ENCODE measurements at places on chromosomes 13 and 19.

DNA sequence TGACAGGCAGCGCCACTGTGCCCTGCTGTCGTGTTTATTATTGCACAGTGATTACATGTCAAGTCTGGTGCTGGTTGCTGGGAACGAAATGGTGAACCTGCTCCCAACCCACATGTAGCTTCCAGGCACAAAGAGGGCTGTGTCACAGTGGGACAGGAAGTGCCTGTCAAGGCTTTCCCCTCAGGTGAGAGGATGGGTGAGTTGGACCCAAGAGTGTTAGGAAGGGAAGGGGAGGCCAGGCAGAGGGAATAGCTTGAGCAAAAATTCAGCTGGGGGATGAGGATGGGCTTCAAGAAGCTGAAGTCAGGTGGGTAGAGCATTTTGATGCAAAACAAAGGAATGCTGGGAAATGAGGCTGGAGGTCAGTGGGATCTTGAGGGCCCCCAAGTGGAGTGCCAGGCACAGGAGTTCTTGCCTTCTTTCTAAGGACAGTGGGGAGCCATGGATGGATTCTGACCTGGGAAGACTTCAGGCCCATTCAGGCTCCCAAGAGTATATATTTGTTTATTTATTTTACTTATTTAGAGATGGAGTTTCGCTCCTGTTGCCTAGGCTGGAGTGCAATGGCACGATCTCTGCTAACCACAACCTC lies 8.5 kb upstream of the QTRT1 start:
- DNase-seq = no peak

DNA sequence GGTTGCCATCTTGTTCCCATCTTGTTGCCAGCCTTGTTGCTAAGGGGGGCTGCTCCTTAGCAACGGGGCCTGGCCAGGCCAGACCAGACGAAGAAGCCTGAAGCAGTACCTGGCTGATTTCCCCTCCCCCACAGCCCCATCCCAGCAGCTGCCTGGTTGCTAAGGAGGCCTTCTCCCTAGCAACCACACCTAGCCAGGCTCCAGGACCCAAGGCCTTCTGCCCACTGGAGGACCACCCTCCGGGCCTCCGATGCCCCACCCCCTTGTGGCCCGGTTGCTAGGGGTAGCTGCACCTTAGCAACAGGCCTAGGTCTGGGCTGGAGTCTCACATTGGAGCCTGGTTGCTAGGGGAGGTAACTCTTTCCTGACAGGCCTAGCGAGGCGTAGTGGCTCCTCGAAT lies 3.9 kb downstream of the PRRG2 start:
- DNase-seq = no peak

DNA sequence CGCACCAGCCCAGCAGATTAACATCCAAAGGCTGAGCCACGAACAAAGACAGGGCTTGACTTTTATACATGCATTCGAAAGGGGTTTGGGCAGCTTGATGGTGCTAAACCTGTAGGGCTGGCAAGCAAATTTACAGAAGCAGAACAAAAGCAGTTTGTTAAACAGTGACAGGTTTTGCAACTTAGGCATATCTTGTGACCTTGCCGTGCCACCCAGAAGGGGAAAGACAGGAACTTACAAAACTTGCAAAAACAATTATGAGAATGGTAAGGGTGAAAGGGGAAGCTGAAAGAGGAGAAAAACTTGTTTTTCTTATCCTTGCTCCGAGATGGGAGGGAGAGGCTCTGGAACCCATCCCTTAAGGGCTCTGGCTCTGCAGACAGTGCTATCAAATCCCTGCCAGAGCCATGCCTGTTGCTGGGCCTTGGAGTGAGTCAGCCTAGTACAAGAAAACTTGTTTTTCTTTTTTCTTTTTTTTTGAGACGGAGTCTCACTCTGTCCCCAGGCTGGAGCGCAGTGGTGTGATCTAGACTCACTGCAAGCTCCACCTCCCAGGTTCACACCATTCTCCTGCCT lies 1325.2 kb upstream of the PRR20A start:
- DNase-seq = no peak

DNA sequence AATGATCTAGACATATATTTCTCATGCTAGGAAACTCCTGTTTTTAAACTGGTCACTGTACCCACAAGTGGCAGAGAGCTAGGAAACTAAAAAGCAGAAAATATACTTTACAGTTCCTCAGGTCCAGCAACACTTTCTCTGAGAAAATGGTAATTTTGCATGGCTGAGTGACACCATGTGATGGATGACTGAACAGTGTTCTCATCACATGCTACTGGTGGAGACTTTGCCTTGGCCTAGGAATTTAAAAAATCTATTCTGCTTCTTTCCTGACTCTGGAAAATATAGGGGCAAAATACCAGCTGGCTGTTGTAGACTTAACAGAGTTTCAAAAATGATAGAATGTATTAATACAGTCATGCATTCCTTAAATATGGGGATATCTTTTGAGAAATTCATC lies 50.0 kb downstream of the LATS2 start:
- DNase-seq = no peak

DNA sequence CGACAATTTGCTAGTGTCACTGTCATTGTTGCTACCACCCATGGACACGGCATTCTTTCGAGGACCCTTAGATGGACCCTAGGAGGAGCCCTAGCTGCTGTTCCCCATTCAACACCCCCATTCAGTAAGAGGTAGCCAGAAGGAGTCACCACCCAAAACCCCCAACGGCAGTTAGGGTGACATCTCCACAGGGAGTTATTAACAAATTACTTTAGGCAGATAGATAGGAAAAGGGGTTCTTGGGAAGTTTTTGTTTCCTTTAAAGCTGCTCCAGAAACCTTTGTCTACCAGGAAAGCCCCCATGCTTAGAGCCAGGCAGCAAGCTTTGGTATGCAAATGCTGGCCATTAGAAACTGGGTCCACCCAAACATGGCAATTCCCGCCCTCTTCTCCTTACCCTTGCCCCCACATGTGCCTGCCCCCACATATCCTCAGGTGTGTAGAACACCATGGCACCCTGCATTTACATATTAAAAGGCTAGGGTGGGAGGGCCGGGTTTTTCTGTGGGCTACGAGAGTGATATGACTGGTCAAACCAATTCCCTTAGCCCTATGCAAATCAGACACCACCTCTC lies 190.9 kb downstream of the SLITRK6 start:
- DNase-seq = no peak

DNA sequence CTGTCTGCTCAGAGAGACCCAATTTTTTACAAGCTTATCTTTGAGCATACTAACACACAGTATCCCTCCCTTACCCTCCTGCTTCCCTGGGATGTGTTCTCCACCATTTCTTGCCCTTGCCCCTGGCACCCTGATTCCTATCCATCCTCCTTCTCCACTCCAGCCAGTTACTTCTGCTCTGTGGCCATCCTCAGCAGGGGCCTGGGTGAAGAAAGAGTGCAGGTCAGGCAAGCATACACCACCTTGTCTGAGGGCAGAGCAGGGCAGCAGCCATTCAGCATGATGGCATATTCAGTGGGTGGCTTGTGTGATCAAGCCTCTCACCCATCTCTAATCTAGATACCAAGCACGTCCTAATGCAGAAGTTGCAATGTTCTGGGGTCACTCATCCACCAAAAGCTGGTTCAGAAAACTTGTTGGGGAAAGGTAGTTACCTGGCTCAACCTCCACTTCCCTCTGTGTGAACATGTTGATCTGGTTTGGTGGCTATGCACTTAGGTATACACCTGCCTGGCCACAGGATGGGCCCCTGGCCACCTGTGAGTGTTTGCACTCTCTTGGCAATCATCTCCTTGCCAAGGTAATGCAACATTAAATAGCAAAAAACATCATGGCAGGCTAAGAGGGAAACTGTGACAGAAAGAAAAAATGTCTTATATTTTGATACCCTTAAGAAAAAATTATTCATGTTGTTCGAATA lies 900.3 kb upstream of the MIR17HG start:
- no peak for DNase-seq

GRCh38 chr13:36108954-36109353 lies 22.2 kb downstream of the DCLK1 start:
- DNase-seq = no peak

All from cortex of kidney (tissue), 1 donor.